ENCODE measurements at places on chromosomes 2 and 18.

GRCh38 chr2:69560147-69560482, 83.4 kb downstream of the AAK1 start:
- DNase-seq, result no peak

DNA sequence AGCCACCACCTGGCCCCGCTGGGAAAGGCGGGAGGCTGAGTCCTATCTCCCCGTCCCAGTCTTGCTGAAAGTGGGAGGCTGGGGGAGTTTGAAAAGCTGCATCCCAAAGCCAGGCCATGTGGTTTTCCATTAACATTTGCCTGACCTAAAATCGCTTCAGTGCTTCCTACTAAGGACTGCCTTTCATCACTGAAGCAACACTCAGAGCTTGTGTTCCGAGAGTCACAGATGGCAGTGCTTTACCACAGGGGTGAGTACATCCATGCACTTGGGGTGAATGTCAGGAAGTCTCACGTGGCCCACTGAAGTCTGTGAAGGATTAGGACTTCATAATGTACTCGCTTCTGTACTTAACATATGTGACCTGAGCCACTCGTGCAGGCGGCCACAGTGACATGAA, 43.3 kb downstream of the PXDN start:
- no peak for DNase-seq

- no peak for DNase-seq
These were observed 480.8 kb downstream of the PLCL1 start for GRCh38 chr2:198285216-198285615.

- no peak for DNase-seq
These were observed 48.6 kb upstream of the TEX51 start for GRCh38 chr2:126849991-126850535.

DNA sequence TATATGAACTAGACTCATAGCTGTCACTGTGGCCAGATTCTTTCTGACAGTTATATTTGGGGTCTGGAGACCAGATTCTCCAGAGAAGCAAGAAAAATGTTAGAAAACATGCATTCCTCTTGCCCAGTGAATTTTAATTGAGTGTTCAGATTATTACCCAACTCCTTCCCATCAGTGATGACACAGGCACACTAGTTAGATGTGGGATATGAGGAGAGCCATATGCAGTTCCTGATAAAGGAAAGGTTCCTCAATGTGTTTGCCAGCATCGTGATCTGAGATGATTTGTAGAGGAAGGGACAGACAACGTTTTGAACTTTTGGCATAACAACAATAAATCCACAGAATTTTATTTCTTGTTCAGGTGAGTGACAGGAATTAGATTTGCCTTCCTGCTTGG, 308.6 kb downstream of the PIEZO2 start:
- DNase-seq, result no peak

Data from ACHN (cell line).